ENCODE measurements at places on chromosomes 5 and 9. TPM values are rescaled to one million over a fixed set of nuclear protein-coding genes. Genes with fewer than 3 reads are reported as not detected.

The MYOT gene
- polyA plus RNA-seq: 1.4 TPM

GRCh38 chr5:56129288-56129687, 103.8 kb downstream of the ANKRD55 start:
- H3K36me3 ChIP-seq: no peaks in the 10 kb centered on the region
- no peaks in the 10 kb centered on the region for H3K27me3 ChIP-seq
- H3K4me1 ChIP-seq: no peaks in the 10 kb centered on the region
- H3K27ac ChIP-seq: no peak overlapping the region
- no peak for DNase-seq
- no peak overlapping the region for H3K4me3 ChIP-seq

DNA sequence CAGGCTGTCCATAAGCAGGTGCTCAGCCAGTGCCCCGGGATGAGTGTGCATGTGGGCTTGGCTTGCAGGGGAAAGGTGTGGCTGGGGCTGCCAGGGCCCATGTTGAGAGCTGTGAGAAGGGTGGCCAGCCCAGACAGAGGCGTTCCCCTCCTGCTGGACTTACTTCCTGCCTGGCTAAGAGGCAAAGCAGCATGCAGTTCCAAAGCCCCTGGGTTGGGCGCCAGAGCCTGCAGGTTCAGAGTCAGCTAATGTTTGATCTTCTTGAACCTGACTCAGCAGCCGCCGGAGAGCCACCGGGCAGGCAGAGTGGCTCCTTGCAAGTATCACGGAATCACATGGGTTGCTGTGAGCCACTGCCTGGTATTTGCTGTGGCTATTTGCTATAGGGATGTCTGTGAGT, 168.4 kb upstream of the MAP1B start:
- H3K27ac ChIP-seq: no peak overlapping the region
- DNase-seq: no peak
- no peaks in the 10 kb centered on the region for H3K36me3 ChIP-seq
- no peaks in the 10 kb centered on the region for H3K4me1 ChIP-seq

DNA sequence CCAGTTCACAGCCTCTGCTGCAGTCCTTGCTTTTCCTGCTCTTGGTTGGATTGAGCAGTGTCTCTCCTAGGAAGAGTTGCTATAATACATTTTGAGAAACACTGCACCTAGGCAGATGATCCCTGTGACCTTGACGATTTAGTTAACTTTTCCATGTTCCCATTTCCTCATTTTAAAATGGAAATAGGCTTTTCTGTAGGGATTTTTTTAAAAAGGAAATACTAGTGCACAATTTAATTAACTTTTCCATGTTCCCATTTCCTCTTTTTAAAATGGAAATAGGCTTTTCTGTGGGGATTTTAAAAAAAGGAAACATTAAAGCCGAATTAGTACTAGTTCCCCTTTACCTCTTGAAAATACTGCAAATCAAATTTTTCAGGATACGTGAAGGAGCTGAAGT, 4.7 kb downstream of the ATP6V0E1 start:
- no peak overlapping the region for H3K27ac ChIP-seq
- no peak overlapping the region for H3K4me3 ChIP-seq
- peaks cover 5% of the 10 kb centered on the region for H3K4me1 ChIP-seq
- H3K36me3 ChIP-seq: peaks cover 13% of the 10 kb centered on the region
- no peak for DNase-seq

- H3K36me3 ChIP-seq: no peaks in the 10 kb centered on the region
- H3K27me3 ChIP-seq: no peaks in the 10 kb centered on the region
- no peak for DNase-seq
- H3K4me1 ChIP-seq: no peaks in the 10 kb centered on the region
These were observed 11.7 kb downstream of the MLLT3 start for GRCh38 chr9:20610591-20610990.

The HMMR gene
- polyA plus RNA-seq: 129 TPM

DNA sequence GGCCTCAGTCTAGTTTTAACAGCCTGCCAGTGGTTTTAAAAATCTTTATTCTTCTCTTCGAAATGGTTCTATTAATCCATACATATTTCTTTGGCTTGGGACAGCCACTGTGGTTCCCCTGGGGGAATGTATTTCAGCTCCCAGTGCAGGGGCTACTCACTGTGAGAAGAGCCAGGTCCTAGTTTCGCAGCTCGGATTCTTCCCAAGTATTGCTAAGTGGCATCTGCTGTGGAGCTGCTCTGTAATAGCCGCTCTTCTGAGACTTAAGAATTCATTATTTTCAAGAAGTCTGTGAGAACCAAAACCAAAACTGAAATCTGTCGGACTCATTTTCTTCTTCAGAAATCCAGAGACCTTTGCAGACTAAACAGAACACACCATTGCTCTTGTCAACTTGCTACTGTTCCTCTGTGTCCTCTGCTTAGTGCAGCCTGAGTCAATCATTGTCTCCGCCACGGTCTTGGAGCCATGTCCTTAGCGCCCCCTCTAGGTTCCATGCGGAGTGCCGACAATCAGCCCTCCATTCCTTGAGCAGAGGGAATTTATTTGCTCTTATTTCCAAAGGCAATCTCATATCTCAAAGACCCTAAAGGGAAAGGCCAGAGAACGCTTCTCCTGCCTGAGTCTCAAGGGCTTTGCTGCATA, 478.2 kb downstream of the SPATA31D1 start:
- H3K36me3 ChIP-seq: no peaks in the 10 kb centered on the region
- H3K27me3 ChIP-seq: no peaks in the 10 kb centered on the region
- no peak overlapping the region for H3K4me3 ChIP-seq
- DNase-seq: no peak
- no peaks in the 10 kb centered on the region for H3K4me1 ChIP-seq

The TOMM5 gene
- 544 TPM for polyA plus RNA-seq

The SPATA31C1 gene
- not detected for polyA plus RNA-seq

GRCh38 chr9:114386886-114387679, 699 bp downstream of the AKNA start:
- peaks cover 2% of the 10 kb centered on the region for H3K36me3 ChIP-seq
- H3K27me3 ChIP-seq: no peaks in the 10 kb centered on the region
- H3K4me1 ChIP-seq: peaks cover 77% of the 10 kb centered on the region
- H3K4me3 ChIP-seq: peak overlapping the region; percentile 91
- peak overlapping the region; percentile 100 for H3K27ac ChIP-seq

The GARIN3 gene
- polyA plus RNA-seq: not detected

The CFAP77 gene
- polyA plus RNA-seq: not detected

DNA sequence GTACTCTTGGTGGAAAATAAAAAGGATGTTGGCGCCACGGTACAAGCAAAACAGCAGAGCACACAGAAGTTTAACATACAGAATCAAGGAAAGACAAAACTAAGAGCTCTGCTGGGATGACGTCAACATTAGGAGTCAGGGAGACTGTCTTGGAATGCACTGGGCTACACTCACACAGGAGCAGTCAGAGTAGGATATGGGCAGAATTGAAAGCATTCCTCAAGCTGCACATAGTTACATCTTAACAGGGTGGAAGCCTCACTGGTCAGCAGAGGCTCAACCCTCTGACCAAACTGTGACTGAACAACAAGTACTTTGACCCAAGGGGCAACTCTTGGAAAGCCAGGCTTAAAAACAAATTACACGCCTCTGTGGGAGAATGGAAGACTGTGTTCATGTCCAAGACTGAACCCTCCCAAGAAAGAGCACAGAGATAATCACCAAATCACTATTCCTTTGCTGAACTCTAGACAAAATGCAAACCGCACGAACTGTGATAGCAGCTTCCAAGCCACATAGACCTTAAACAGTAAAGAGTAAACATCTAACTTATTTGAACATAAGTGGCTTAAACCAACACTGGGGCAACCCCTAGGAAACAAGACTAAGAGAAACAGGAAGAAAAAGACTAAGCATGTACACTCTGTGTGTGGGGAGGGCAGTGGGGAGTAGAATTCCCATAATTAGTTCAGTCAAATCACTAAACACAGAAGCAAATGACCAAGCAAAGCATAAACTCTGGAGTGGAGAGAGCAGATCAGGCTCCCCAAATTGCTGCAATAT, 772.7 kb downstream of the PRELID2 start:
- no peak for DNase-seq
- no peak overlapping the region for H3K4me3 ChIP-seq
- H3K36me3 ChIP-seq: no peaks in the 10 kb centered on the region
- H3K27ac ChIP-seq: no peak overlapping the region
- H3K4me1 ChIP-seq: no peaks in the 10 kb centered on the region

- no peak for DNase-seq
- H3K4me3 ChIP-seq: no peak overlapping the region
- H3K27ac ChIP-seq: no peak overlapping the region
- H3K36me3 ChIP-seq: no peaks in the 10 kb centered on the region
These were observed 585.7 kb upstream of the ZNF608 start for GRCh38 chr5:125331987-125332598.

The WDR31 gene
- polyA plus RNA-seq: 1.2 TPM
